ENCODE measurements at places on chromosomes 5 and 9. TPM values are rescaled to one million over a fixed set of nuclear protein-coding genes. Genes with fewer than 3 reads are reported as not detected.

DNA sequence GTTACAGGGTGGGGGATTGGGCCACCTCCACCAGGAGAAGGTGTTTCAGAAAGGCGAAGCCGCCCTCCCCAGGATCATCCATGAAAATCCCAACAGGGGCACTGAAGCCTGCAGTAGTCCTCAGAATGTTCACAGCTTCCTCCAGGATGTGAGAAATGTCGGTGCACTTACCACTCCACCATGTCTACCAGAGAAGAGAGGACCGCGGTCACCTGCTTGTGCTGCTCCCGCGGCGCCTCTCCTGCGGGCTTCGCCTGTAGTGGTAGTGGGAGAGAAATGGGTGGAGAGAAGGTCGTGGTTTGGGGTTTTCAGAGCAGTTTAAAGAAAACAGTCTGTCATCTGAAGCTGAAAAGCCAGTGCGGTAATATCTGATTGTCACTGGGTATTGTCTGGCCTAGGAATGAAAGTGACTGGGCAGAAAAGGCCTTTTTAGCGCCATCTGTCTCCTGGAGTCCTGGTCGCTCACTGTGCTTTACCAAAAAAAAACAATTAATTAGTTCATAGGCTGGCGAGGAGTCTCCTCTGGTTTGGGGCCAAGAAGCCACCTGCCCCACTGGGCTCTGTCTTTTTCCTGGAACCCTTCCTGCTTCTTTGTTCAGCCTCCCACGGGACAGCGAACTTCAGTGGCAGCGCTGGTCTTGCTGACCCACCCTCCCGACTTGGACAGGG, 23.0 kb upstream of the PPP1R26 start:
- no peaks in the 10 kb centered on the region for H3K4me1 ChIP-seq
- H3K36me3 ChIP-seq = no peaks in the 10 kb centered on the region
- no peak overlapping the region for H3K4me3 ChIP-seq
- no peak overlapping the region for H3K27ac ChIP-seq

- no peak overlapping the region for H3K27ac ChIP-seq
- H3K27me3 ChIP-seq = no peaks in the 10 kb centered on the region
Measured at GRCh38 chr9:104843644-104844240, 79.8 kb downstream of the NIPSNAP3B start.

GRCh38 chr9:112069318-112070169, 105.6 kb downstream of the SUSD1 start:
- peak; percentile 20 for DNase-seq
- peak overlapping the region; percentile 62 for H3K27ac ChIP-seq
- peaks cover 5% of the 10 kb centered on the region for H3K4me1 ChIP-seq
- H3K4me3 ChIP-seq = no peak overlapping the region
- H3K36me3 ChIP-seq = peaks cover 2% of the 10 kb centered on the region

Gene KIAA1191
- total RNA-seq = 76.7 TPM

- H3K27me3 ChIP-seq = no peaks in the 10 kb centered on the region
- H3K27ac ChIP-seq = no peak overlapping the region
- peaks cover 9% of the 10 kb centered on the region for H3K36me3 ChIP-seq
- no peak for DNase-seq
- peaks cover 5% of the 10 kb centered on the region for H3K4me1 ChIP-seq
Measured at GRCh38 chr9:126470241-126470993, 143.3 kb upstream of the LMX1B start.

DNA sequence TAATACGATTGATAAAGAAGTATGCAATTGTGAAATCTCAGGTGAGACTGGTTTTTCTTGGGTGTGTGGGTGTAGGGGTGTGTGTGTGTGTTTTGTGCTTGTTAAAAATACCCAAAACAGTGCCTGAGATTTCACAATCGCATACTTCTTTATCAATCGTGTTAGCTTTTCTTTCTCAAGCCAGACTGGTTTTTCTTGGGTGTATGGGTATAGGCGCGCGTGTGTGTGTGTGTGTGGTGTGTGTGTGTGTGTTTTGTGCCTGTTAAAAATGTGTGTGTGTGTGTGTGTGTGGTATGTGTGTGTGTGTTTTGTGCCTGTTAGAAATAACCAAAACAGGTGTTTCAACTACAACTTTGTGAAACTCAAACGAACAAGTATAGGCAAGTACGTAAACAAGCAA, 53.7 kb downstream of the CERT1 start:
- no peaks in the 10 kb centered on the region for H3K27me3 ChIP-seq
- no peak overlapping the region for H3K4me3 ChIP-seq
- DNase-seq = peak; percentile 51
- peaks cover 9% of the 10 kb centered on the region for H3K36me3 ChIP-seq

DNA sequence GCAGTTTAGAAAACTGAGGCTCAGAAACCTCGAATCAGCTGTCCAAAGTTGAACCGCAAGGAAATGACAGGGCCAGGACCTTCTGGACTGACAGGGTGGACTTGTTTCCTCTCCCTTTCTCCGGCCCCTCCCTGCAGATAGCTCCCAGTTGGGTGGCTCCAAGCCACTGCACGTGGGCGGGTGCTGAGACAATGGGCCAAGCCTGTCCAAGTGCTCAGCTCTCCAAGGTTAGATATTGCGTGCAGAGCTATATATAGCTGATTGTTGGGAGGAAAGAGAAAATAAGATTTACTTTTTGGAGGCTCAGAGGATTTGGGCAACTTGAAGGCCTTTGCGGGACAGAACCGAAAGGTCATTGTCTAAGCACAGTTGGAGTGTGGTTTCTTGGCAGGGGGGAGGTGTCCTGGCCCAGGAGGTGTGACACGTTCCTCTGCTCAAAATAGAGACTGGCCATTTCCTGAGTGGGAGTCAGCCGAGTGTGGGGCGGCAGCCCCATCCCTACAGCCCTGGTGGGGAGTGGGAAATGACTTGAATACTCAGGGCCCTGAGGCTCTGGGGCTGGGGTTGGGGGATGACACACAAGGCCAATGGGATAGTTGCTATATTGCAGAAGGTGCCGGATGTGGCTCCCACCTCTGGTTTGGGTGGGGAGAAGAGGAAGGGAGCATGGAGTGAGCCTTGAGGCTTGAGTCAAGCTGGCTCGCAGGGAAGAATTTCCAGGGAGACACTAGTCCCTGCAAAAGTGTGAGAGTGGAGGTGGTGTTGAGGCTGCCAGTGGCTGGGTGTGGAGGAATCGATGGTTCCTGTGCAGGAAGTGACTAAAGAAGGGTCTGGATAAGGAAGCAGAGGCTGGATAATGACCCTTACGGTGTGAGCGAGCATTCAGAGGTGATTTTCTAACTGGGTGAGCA, 44.4 kb upstream of the SMAD5 start:
- peaks cover 5% of the 10 kb centered on the region for H3K4me1 ChIP-seq
- H3K36me3 ChIP-seq = no peaks in the 10 kb centered on the region
- H3K27ac ChIP-seq = peak overlapping the region; percentile 73
- DNase-seq = peak; percentile 69
- H3K27me3 ChIP-seq = no peaks in the 10 kb centered on the region

DNA sequence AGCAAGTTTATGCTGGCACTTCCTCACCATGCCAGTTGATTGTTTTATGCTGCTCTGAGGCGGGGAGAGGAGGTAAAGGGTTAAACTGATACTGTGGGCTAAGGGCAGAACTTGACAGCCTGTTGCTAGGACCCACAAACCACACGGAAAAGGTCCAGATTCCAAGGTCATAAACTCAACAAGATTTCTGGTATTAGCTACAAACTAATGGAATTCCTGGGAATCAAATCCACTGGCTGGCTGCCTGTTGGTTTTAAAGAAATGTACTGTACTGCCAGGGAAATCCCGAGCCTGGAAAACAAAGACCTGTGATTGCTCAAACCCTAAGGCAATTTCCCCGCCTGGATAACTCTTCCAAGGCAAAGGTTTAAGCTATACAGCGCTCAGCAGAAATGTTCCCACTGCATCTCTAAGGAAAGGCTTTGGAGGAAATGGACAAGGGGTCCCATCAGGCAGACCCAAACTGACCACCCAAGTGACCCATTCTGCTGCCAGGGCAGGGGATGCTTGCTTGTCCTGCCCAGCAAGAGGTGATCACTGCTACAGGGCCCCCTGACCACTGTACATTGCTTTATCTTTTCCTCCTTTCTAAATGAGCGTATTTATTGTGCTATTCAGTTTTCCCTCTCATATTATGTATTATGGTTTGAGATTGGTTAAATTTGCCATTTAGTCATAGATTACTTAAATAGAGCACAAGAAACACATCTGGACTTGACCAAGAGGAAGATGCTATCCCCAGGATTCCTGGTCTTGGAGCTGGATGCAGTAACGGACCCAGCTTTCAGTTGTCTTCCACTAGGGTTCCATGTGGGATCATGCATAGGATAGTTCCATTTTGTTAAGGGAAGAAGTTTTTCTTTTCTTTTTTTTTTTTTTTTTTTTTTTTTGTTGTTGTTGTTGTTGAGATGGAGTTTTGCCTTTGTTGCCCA, 124.3 kb downstream of the SUSD1 start:
- no peak overlapping the region for H3K27ac ChIP-seq
- H3K27me3 ChIP-seq = no peaks in the 10 kb centered on the region
- no peak overlapping the region for H3K4me3 ChIP-seq
- peak; percentile 51 for DNase-seq
- peaks cover 8% of the 10 kb centered on the region for H3K4me1 ChIP-seq
- H3K36me3 ChIP-seq = no peaks in the 10 kb centered on the region
